ENCODE measurements at places on chromosomes 6 and 20. TPM values are rescaled to one million over a fixed set of nuclear protein-coding genes. Genes with fewer than 3 reads are reported as not detected.

Gene KCNS1
- total RNA-seq: 0.07 TPM

- DNase-seq: no peak
Measured at GRCh38 chr6:6890400-6890858, 217.3 kb upstream of the RREB1 start.

Gene FERMT1
- 8.4 TPM for total RNA-seq

GRCh38 chr6:18667612-18668011 is 280.5 kb downstream of the RNF144B start:
- DNase-seq: no peak

Gene TMC2
- not detected for total RNA-seq

Gene CST4
- not detected for total RNA-seq

DNA sequence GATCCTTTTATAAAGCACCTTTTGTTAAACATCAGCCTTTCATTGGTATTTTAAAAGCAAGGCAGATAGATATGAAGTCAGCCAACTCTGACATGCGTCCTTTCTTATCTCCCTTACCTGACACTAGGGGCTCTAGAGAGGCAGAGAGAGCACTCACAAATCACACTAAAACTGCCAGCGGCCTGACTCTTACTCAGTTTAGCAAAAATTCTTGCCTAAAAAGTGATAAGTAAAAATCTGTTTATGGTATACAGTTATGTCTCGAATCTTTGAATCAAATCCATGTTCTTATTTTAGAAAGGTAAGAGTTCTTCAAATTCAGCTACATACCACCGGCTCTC is 10.4 kb upstream of the TDRD6 start:
- DNase-seq: no peak

Gene APMAP
- 81.3 TPM for total RNA-seq

Gene ECT2L
- total RNA-seq: not detected

Gene SRSF3
- 442 TPM for total RNA-seq

DNA sequence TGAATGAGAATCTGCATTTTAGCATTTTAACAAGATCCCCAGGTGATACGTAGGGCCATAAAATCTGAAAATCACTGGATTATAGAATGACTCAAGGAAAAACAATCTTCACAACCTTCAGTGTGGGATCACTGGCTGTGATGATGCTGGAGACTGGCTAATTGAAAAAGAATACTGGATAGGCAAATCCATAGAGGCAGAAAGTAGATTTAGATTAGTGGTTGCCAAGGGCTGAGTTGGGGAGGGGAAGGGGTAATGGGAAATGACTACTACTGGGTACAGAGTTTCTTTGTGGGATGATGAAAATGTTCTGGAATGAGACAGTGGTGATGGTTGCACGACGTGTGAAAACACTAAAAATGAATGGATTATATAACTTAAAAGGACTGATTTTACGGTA is 84.1 kb downstream of the CDK19 start:
- DNase-seq: no peak

DNA sequence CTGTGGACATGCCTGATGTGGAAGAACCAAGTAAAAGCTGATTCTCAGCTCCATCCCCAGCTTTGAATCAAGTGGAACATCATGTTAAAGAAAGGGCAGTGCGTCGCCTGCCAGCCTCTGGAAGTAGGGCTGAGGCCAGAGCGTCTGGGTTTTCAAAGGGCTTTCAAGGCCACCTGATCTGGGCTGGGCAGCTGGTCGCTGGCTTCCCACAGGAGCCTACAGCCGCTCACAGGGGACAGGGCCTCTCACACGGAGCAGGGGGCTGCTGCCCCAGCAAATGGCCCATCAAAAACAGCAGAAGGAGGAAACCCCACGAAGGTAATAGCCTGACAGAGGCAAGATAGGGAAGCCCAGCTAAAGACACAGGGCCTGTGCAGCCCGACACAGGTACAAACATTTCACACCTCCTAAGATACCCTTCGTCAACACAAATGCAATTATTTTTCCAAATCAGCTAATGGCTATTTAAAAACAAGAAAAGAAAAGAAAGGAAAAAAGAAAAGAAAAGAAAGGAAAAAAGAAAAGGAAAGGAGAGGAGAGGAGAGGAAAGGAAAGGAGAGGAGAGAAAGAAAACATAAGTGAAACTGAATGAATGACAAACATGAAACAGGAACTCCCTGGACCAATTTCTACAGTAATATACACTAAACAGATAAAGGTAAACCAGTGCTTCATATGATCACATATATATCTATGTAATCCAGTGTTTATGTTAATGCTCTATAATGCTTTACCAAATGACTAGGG is 24.8 kb downstream of the RRBP1 start:
- DNase-seq: no peak

Gene HCK
- not detected for total RNA-seq

GRCh38 chr20:17043323-17043722 is 183.5 kb upstream of the PCSK2 start:
- no peak for DNase-seq

Gene HLA-DMB
- 1.8 TPM for total RNA-seq

DNA sequence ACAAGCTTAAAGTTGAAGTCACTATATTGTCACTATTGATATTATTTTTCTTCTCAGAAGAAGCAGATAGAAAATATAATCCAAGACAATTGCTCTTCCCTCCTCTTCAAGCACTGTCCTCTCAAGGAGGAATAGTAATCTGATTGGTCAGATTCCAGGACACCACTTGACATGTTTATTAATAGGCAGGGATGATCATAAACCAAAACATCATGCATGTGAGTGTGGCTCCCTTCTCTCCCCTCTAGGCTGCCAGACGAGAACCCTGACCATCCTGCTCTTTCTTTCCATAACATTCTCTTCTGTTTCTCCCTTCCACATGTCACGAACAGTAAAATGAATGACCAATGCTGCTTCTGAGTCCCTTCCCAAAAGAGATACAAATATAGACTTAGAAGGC is 7.5 kb downstream of the ATG5 start:
- no peak for DNase-seq

Gene PNPLA1
- not detected for total RNA-seq

Gene GDAP1L1
- 0.24 TPM for total RNA-seq

- no peak for DNase-seq
Measured at GRCh38 chr6:84462698-84463097, 235.3 kb upstream of the CEP162 start.

DNA sequence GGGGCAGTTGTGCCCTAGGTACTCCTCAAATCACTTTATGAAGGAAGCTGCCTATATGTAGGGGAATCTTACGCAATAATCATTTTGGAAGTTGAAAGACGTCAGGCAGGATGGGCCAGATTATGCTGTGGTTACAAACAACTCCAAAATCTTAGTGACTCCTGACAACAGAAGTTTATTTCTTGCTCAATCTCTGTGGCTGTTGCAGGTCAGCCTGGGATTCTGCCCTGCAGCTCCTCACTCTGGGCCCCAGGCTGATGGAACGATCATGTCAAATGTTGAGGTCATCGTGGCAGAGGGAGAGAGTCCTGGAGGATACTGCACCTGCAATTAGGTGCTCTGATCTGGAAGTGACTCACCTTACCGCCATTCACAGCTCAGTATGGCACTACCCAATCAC is 88.4 kb downstream of the ZDHHC14 start:
- DNase-seq: no peak

DNA sequence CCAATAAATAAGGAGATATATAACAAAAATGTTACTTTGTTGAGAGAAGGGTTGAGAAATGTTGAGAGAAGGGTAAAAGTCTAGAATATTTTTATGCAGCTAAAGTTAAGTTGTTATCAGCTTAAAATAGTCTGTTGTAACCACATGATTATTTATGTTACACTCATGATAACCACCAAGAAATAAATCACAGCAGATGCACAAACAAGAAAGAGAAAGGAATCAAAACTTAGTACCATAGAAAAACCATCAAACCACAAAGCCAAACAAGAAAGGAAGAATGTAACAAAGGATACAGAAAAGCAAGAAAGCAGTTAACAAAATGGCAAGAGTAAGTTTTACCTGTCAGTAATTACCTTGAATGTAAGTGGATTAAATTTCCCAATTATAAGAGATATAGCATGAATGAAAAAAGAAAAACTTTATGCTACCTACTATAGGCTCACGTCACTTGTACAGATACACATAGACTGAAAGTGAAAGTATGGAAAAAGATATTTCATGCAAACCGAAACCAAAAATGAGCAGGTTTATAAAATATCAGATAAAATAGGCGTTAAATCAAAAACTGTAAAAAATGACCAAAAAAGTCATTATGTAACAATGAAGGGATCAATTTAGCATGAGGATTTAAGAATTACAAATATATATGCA is 93.6 kb downstream of the STXBP5 start:
- no peak for DNase-seq

DNA sequence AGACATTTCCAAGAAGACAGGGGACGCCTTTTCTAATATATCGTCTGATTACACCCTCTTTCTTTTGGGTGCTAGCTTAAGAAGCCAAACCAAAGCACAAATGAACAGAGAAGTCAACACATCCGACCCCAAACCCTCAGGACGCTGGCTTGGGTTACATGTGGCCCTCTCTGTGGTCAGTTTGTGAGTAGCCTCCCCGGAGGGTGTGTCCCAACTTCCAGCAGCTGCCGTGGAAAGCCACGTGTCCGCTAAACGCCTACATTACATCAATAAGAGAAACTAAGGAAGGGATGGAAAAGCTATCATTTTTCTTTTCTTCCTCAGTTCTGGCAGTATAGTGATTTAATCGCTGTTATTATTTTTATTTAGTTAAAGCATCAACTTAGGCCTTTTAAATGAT is 487 bp upstream of the BMP6 start:
- DNase-seq: no peak

Gene CCN5
- total RNA-seq: not detected

Gene RAB22A
- 17.9 TPM for total RNA-seq

DNA sequence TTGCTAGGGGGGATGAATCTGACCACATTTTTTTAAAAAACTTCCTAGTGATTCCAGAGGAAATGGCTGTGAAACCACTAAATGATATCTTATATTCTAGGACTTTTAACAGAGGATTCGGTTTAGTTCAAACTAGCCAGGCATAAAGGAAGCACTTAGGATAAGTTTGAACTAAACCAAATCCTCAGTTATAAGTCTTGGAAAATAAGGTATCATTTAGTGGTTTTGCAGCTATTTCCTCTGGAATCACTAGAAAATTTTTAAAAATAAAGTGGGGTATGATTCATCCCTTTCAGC is 327.9 kb upstream of the QKI start:
- no peak for DNase-seq

DNA sequence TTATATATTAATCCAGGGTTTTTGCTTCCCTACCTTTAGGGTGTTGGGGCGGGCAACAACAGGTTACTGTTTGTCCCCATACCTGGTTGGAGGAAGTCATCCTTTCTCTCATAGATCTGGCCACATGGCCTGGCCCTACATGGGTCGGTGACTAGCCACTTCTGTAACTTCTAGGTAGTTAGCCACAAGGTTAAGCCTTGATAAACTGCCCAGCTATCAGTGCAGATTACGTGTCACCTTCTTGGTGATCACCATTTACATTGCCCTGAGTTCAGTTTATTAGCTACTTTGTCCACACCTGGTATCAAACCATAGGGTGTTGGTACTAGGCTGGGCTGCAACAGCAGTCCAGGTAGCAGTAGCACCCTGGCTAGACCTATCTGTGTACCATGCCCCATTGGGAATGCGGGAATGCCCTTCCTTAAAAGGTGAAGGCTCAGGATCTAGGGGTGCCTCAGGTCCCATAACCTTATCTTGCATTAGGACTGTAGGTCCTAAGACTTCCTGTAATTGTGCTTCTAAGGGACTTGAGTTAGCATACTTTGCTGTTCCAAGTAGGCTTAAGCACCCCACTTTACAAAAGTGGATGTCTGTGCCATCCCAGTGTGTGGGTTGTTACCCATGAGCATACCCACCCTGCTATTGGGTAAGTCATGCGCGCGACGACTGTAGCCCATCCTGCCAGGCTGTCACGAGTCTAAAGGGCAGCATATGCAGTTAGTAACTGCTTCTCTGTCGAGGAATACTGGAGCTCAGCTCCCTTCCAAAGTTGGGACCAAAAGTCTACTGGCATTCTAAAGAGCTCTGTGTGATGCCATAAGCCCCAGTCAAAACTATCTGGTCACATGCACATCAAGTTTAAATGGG is 5.2 kb downstream of the ZKSCAN3 start:
- no peak for DNase-seq

GRCh38 chr20:56348746-56349145 is 10.0 kb upstream of the FAM210B start:
- DNase-seq: no peak

Data from progenitor cell of endocrine pancreas (in vitro differentiated cells).